Brain microvascular endothelial cell (primary cell): ENCODE measurements at places on chromosomes 11 and 22.
A peak's percentile ranks its signal among the peaks of the same experiment; 100 is the strongest.

DNA sequence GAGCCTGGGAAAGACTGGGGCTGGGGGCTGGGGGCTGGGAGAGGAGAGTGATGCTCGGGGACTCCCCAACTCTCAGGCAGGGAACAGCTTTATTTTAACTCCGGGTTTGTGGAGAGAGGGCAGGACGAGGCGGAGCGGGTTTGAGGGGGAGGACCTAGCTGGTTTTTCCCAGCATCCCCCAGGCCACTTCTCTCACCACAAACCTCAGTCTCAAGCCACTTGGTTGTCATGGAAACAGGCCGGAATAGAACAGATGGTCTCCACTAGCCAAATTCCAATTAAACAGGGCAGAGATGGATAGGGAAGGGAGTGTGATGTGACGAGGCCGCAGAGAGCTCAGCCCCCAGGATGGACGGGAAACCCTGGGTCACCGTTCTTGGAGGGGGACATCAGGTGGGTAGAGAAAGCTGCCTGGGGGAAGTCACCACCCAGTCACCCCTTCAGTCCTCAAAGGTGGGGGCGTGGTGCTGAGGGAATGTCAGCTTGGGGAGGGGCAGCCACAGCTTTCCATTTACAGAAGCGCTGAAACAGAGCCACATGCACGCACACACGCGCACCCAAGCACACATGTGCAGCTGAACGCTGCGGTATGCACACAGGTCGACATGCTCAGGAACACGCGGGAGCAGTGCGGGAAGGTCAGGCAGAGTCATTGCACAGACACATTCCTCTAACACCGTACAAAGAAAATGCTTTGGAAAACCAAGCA is 19.2 kb downstream of the NECTIN1 start:
- DNase-seq = peak; percentile 70

- DNase-seq = no peak
Observed at GRCh38 chr22:45318558-45319323, 9.0 kb downstream of the FAM118A start.

GRCh38 chr11:8127447-8127846 is 41.4 kb downstream of the RIC3 start:
- DNase-seq = no peak

DNA sequence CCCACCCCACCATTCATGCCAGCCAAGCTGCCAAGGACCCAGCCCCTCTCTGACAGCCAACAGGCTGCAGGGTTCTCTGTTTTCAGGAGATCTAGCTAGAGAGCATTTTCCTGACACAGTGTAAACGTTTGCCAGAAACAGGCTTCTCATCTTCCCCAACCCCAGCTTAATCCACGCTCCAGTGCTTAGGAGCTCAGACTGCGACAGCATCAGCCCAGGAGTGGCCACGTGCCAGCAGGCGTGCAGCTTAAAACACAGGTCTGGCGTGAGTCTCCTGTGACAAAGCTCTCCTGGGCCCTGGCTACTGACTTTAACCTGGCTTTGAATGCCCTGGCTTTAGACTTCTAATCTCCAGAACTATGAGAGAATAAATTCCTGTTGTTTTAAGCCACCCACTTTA is 66.6 kb downstream of the GALNT18 start:
- DNase-seq = no peak

- DNase-seq = no peak
Observed at GRCh38 chr11:95279921-95280868, 49.2 kb upstream of the SESN3 start.

- DNase-seq = peak; percentile 19
Observed at GRCh38 chr11:60343094-60343704, 16.1 kb downstream of the MS4A6E start.

DNA sequence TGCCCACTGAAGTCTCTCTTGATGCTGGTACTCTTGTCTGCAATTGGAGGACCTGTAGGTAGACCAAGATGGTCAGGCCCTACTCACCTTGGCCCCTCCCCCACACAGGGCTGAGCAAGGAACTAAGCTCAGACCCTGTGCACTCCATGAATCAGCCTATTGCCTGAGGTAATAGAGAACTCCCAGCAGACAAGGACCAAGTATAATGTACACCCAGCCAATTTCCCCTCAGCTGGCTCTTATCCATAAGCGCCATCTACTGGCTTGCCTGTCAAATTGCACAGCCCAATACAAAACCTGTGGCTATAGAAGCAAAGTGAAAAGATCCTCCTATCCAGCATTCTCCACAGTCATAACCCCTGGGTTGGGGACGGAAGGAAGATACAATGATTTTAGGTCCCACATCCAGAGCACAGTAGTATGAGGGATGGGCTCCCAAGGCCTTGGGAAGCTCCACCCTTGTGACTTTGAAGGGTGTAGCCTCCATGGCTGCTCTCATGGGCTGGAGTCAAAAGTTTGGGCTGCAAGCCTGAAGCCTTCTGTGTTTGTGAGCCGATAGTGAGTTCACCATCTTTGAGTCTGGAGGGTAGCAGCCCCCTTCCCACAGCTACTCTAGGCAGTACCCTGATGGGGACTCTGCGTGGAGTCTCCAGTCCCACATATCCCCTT is 56.0 kb downstream of the GLYATL2 start:
- peak; percentile 27 for DNase-seq

GRCh38 chr22:36798674-36799066 is 18.2 kb downstream of the PVALB start:
- DNase-seq = no peak

DNA sequence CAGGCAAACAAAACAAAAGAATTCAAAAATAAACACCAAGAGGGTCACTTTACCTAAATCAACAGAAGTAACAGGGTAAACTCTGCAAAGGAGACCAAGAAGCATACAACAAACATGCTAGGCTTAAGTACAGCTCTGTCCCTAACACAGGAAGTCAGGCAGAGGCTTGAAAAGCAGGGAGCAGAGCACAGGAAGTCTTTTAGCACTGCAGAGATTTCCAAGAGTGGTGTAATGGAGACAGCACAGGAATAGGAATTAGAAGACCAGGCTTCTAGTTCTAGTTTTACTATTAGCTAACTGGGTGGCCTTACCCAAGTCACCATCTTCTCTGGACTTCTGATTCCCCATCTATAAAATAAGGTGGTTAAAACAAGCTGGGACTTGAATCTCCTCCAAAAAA is 1.9 kb downstream of the RBFOX2 start:
- DNase-seq = no peak

DNA sequence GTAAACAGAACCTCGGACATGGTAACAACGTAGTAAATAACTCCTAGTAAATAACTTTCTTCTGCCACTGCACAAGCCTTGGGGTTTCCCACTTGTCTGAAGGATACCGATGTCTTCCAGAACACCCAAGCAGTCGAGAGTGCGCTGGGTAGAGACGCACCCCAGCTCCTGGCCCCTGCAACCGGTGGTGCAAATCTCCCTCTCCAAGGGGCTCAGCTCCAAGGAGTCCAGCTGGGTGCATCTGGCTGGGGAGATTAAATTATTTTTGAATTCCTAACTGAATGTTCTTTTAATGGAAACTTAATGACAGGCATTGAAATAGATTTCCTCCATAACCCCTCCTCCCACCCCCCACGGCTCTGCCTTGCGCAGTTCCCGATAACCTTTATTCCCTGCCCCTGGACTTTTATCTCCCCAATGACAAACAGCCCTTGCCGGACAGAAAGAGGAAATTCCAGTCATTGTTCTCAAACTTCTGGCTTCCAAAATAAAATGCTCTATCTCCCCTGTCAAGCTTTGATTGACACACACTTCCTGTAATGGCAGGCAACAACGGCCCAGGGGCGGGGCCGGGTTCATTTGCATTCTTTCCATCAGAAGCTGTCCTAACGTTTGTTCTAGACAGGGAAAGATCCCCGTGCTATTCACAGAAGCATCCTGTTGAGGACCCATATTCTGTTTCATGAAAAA is 31.2 kb downstream of the KCNJ1 start:
- DNase-seq = peak; percentile 48

GRCh38 chr11:93840180-93840579 is 10.2 kb downstream of the VSTM5 start:
- DNase-seq = no peak

GRCh38 chr11:108496643-108497256 is 1.4 kb downstream of the POGLUT3 start:
- DNase-seq = no peak
